ENCODE measurements at places on chromosomes 16 and 17.
A peak's percentile ranks its signal among the peaks of the same experiment; 100 is the strongest.

- DNase-seq: no peak
Measured at GRCh38 chr16:23387666-23388065, 65.3 kb downstream of the COG7 start.

GRCh38 chr17:72887917-72888316 is 204.6 kb downstream of the SLC39A11 start:
- DNase-seq: no peak

DNA sequence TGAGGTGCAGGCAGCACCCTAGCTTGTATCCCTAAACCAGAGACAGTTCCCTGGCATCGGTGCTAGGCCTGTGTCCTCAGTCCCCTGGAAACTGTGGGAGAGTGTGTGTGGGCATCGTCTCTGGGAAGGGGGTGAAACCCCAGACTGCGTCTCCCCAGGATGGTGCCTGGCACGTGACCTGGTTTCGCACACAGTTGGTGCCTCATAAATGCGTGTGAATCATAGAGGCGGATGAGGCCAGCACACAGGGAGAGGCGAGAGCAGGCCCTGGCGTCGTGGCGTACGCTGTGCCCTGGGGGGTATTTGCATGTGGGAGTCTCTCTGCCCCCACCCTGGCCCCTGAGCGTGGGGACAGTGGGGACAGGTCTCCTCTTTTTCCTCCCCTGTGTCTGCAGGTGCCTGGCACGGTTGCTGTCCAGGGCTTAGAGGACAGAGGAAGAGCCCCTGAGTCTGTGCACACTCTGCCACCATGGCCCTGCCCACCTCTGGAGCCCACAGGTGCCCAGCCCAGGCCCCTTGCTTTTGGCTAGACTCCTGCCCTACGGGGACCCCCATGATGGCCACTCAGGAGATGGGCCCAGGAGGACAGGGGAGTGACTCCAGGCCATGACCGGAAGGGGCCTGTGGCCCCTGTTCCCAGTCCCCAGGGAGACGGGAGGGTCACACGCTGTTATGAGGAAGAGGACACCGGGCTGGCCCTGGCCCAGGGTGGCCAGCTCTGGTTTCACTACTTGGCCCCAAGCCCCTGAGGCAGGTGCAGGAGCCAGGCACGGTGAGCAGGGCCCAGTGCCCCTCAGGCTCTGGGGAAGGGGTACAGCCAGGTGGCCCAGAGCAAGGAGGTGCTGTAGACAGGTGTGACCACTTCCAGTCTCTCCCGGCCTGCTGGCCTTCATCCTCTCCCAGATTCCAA is 1.3 kb upstream of the FSCN2 start:
- DNase-seq: no peak

- peak; percentile 44 for DNase-seq
Measured at GRCh38 chr17:77214743-77215142, 74.0 kb downstream of the SEC14L1 start.

- no peak for DNase-seq
Measured at GRCh38 chr16:24577167-24577566, 37.8 kb downstream of the RBBP6 start.
